DMS 273 treated with DMSO at 0.1 percent for 48 hours (cell line): ENCODE measurements at places on chromosomes 6 and 20.
A peak's percentile ranks its signal among the peaks of the same experiment; 100 is the strongest.

GRCh38 chr20:50346374-50347283, 156.0 kb downstream of the CEBPB start:
- DNase-seq, result no peak

DNA sequence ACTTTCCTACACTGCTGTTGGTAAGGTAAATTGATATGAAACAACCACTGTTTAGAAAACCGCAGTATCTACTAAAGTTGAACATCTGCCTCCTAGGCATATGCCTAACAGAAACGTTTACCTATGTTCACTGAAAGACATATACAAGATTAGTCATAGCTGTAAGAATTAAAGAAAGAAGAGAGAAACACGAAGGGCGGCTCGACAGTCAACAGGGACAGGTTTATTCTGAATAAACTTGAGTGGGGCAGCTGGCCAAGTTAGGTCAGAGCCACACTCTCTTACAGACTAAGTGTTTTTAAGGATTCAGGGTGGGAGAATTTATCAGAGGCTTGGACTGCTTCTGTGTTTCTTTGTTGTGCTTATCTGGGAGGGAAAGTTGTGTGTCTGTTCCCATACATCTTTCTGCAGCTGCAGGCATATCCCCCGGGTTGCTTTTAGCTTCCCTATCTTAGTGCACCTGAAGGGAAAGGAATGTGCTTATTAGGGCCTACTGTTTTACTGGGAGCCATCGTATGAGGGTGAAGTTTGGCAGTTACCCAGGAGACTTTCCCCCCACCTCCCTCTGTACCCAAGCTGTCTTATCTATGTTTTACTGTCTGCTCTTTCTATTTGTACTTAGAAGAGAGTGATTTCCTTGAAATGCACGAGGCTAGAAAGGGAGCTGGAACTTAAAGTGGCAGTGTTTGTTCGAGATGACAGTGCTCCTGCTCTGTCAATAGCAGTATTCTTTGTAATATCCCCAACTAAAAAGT, 20.4 kb downstream of the PROCR start:
- peak; percentile 35 for DNase-seq

DNA sequence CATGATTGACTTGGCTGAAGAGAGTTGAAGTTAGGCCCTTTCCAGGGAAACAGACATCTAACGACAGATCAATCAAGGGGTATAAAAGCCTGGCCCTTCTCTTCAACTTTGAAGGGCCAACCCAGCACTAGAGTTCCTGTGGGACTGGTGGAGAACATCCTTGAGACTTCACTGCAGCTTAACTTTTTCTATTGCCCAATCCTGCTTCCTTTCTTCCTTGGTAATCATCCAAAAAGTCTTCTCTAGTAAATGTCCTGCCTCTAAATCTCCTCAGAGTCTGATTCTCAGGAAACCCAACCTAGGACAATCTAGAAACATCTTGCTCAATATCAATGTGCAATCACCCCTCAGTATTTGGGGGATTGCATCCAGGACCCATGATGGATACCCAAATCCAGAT, 1.9 kb downstream of the MKKS start:
- DNase-seq, result no peak

- DNase-seq, result no peak
Observed at GRCh38 chr6:19159561-19159960, 677.6 kb upstream of the ID4 start.

DNA sequence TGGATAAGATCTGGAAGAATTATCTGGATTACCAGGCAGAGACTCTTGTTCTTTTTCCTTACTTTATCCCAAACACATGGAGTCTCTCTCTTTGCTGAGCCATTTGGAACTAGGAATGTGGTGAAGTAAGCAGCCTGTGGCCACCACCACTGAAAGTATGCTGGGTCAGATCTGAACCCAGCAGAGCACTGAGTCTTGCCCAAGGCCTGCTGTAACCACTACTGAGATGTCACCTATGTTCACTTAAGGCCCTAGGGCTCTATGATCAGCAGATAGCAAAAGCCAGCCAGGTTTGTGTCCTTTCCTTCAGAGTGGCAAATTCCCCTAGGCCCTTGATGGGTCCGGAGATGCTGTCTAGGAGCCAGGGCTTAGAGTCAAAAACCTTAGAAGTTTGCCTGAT, 103.3 kb upstream of the PLN start:
- no peak for DNase-seq

DNA sequence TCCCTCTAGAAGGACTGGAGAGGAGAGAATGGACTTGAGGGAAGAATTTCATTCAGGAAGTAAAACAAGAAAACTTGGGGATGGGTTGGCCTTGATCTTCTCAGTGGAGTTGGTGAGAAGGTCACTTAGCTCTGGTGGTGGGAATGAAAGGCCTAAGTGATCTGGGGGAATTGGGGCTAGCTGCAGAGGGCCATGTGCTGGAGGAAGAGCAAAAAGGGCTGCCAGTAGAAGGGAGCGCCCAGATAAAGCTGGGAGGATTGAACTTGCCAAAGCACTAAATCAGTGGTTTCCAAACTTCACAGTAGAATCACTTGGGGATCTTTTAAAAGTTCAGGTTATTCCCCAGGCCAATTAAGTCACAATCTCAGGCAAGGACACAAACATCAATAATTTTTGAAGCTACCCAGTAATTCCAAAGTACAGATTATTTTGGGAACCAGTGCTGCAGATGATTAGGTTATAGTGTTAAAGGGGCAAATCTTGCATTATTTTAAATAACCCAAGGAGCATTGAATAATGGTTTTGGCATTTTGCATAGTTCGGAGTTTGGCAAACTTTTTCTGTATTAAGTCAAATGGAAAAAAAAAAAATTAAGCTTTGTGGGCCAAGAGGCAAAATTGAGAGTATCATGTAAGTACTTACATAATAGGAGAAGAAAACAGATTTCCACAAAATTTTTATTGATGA, 36.5 kb upstream of the RFPL4B start:
- peak; percentile 88 for DNase-seq

- no peak for DNase-seq
Observed at GRCh38 chr6:135655055-135655454, 157.5 kb upstream of the AHI1 start.

DNA sequence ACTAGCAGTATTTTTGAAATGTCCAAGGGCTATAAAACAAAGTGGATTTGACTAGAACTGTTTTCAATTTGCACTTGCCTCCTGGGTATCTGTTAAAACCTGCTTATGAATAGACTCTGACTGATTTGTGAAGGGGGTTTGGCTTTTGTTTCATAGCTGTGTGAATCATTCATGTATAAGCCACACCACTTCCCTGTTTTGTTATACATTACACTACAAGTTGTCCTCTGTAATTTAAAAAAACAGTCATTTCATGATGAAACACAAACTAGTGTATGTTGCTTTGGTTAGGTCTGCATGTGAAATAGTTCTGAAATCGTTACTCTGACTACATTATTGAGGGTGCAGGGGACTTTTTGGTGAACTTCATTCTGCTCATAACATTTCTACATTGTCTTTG, 121.7 kb downstream of the NKAIN2 start:
- DNase-seq, result no peak

DNA sequence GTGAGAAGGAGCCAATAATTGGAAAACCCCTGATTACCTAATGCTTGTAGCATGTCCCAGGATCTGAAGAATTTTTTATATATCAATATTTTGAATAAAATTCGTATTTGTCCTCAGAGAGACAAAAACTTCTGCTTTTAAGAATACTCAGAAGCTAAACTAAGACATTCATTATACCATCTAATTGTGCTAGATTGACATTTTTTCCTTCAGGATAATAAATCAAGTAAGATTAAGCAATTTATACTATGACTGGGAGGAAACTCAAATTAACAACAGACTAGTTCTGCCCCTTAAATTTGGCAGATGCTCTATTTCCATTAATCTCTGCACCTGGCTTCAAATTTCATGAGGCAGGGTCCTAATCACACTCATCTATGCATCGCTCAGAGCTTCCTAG, 291.4 kb downstream of the PLCB1 start:
- DNase-seq, result no peak

DNA sequence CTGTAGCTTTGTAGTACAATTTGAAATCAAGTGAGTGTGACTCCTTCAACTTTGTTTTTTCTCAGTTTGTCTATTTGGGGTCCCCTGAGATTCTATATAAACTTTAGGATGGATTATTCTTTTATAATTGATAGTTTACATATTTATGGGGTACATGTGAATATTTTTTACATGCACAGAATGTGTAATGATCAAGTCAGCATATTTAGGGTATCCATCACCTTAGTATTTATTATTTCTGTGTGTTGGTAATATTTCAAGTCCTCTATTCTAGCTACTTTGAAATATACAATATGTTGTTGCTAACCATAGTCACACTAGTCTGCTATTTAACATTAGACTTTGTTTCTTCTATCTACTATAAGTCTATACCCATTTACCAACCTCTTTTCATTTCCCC, 50.3 kb downstream of the PLCG1 start:
- no peak for DNase-seq

GRCh38 chr20:62571669-62572344, 70.5 kb upstream of the SLCO4A1 start:
- DNase-seq, result no peak

DNA sequence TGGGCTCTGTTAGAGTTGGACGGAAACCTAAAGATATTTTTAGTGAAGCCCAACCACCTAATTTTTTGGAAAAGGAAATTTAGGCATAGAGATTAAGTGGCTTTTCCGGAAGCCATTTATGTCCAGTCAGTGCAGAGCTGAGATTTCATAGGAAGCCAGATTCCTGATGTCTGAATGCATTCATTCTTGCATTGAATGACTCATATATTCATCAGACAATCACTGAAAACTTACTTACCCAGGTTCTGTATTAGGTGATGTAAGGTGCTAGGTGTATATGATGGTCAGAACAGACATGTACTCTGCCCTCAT, 4.1 kb downstream of the SH3BGRL2 start:
- DNase-seq, result no peak

DNA sequence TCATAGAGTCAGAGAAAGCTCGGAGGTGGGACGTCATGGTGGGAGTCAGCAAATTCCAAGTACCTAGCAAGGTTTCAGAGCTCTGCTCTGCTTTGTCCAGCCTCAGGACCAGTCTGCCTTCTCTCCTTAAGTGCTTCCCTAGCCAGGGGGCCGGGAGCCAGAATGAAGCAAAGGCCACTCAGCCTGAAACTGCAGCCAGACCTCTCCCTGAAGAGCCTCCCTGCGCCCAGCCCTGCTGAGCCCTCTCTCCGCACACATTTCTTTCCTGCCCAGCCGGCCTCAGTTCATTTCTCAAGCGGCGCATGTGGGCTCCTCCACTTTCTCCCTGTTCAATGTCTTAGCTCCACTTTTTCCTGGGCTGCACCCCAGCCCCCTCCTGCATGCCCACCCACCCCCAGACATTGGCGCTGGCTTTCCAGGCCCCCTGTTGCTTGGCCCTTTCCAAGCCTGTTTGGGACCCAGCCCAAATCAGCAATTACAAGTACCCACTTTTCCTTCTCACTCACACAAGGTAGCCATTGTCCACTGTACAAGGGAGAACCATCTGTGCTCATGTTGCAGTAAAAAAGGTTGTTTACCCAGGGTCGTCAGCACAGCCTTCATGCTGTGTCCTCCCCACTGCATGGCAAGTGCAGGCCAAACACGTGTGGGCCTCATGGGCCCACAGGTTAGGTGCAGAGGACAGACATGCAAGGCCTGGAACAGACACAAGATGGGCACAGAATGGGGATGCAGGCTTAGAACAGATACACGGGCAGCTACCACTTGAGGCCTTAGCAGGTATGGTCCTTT, 147.1 kb downstream of the MRPL14 start:
- DNase-seq, result no peak

GRCh38 chr6:102736941-102737368, 1343.4 kb downstream of the GRIK2 start:
- no peak for DNase-seq

DNA sequence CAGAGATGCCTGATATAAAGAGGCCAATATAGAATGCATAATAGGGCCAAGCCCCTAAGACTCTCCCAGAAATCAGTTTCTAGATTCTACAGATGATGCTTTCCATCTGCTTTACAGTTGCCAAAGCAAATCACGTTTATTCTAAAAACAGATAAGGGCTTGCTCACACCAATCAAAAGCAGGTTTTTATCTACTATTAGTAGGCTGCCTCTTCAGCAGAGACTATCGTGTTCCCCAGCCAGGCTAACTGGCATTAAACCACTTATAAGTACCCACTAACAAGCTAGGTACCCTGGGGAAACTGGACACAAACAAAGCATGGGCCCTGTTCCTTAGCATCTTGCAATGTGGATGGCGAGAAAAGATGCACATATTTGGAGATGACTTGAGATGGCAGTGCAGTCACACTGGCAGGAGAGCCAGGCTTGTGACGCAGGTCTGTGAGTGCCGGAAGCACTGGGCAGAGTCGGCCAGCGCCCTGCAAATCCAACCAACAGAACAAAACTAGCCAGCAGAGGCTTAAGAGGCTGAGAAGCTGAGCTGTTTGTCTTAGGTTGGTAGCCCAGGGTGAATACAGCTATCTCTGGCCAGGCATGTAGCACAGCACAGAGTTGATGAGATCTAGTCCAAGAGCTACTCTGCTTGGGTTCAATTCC, 73.4 kb downstream of the GFOD1 start:
- DNase-seq, result no peak

DNA sequence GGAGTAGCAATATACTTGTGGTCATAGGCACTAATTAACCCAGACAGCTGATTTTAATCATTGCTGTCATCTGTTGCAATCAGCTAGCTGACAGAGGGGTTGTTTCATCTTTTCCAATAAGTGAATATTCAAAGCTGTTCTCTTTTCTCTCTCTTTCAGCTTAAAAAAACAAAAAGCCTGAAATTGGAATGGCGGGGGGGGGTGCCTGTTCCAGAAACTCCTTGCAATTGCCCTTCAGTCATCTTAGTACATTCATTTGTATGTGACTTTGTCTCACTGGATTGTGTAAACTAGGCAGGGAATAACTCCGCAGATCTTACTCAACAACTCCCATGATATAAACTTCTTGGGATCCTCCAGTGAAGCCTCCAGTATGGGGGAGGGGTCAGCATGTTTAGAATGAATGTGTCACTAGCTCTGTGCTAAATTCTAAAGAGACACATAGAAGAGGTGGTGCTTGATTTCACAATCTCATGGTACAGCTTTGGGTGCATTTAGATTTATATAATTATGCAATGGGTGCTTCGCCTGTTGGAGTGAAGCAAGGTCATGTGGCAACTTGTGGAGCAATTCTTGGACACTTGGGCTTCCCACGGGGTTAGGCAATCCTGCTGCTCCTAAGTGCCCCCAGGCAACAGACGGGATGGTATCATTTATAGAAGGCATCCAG, 40.1 kb downstream of the SLC24A3 start:
- no peak for DNase-seq
